ENCODE measurements at places on chromosomes 3 and 15. TPM values are rescaled to one million over a fixed set of nuclear protein-coding genes. Genes with fewer than 3 reads are reported as not detected.

DNA sequence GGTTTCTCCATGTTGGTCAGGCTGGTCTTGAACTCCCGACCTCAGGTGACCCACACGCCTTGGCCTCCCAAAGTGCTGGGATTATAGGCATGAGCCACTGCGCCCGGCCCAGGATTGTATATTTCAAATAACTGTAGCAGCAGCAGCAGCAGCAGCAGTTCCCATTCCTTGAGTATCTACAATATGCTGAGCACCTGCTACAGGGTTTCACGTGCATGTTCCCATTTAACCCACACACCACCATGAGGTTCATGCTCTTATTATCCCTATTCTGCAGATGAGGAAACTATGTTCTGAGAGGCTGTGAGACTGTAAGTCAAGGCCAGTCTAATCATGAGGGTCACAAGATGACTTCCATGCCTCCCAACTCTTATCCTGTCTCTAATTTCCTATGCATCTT is 30.9 kb upstream of the FOXP1 start:
- DNase-seq: no peak

- peak; percentile 19 for DNase-seq
Observed at GRCh38 chr3:10248984-10249748, 907 bp downstream of the TATDN2 start.

- no peak for DNase-seq
Observed at GRCh38 chr3:171374260-171374659, 85.9 kb downstream of the TNIK start.

CDCP1 gene
- total RNA-seq: 11.3 TPM

P3H2 gene
- total RNA-seq: 10.2 TPM

- DNase-seq: no peak
Observed at GRCh38 chr15:70923311-70924080, 30.9 kb downstream of the LRRC49 start.

DNA sequence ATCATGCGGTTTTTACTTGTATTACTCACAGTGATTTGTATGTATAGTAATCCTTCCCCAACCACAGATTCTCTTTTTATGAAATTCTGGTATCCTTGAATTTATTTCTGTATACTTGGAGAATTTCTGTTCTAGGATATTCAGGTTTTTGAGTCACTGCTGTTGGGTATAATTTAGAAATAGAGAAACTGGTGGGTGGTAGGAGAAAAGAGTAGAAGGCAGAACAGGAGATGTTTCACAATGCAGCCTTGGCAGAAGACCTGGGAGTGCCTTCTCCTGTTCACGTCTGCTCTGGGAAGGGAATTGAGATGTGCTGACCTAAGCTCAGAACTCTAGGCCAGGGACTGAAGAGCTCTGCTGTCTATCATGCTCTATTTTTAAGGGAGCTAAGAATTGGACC is 193.6 kb downstream of the EPHB1 start:
- DNase-seq: no peak

DCBLD2 gene
- total RNA-seq: 27.2 TPM

DNA sequence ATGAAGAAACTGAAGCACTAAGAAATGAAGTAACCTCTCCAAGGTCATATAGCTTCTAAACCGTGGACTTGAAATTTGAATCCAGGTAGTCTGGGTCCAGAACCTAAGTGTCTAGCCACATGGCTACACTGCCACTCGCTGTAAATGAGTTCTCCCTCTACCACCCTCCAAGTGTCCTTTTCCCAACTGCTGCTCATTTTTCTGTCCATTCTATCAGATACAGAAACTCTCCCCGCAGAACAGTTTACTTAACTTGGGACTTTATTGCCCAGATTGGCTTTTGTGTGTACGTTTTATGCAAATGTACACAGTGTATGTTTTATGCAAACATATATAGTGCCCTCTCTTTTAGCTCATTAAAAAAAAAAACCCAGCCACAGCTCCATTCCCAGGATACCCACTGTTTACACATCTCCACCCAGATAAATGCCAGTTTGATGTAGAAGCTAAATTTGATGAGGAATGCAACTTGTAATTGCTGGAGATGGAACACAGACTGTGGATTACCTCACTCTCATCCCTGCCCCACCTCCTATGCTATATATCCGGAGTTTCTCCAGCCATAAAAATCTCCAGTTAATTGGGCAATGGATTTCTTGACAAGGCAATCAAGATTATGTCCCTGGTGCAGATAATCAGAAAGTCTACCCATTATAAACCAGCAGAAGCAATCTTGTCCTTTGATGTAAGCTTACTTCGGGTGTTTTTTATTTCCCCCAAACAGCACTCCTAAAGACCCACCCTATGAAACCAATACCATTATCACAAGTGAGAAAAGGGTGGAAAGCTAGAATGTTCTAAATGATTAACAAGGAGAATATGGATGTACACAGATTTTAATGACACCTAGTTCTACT is 42.0 kb downstream of the THBS1 start:
- no peak for DNase-seq

DNA sequence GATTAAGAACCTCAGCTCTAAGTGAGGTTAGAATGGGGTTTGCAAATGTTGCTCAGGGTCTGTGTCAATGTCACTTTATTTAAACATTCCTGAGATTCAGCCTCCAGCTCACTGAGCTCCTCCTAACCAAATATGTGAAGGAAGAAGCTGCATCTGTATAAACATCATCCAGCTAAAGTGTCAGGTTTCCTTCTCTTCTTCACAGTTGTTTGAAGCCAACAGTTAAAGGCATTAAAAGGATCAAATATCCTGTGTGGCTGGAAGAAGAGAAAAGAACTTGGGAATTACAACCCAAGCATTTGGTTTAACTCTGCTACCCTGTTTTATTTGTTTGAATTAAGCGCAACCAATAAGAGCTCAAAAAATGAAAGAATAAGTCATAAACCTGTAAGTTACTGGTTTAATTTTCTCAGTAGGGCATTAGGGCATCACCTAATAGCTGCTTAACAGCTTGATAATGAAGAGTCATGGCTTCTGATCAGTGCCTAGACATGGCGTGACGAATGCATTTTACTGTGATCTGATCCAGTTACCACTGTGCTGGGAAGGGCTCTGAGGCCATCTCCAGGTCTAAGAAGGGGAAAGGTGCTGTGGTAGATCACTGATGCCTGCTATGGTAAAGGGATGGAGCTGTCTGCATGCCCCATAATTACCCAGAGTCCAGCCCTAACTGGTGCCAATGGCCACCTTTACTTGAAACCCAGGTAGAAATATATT is 165.7 kb upstream of the TSC22D2 start:
- DNase-seq: no peak

DNA sequence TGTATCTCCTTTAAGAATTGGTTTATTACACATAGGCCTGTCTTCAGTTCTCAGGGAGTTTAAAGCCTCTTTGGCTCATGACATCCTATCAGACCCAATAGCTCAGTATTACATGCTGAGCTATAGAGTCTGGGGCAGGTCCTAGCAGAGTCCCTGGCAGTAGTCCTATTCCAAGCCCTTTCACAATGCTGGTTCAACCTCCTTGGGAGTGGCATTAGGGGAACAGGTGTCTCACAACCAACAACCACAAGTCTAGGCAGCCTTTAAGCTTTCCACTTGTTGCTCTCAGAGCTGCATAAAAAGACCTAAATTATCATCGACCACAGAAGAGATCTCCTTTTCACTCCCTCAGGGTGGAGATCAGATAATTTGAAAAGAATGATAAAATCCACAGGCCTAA is 22.8 kb upstream of the C2CD4B start:
- DNase-seq: no peak

GRCh38 chr15:67531379-67531914 is 10.5 kb downstream of the C15orf61 start:
- no peak for DNase-seq

- DNase-seq: no peak
Observed at GRCh38 chr3:122979211-122979610, 48.4 kb downstream of the SEMA5B start.

DNA sequence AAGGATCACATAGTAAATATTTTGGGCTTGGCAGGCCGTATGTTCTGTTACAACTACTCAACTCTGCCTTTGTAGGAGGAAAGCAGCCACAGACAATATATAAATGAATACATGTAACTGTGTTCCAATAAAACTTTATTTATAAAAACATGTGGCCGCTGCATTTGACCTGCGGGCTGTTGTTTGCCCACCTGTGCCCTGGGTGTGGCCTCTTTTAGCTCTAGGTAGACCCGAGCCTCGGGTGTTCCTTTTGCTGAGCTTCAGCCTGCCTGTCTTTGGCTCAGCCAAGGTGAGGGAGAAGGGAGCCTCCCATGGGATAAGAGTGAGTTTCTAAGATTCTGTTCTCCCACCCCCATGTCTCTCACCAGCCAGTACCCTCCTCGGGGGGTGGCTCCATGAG is 5.6 kb downstream of the FAM3D start:
- DNase-seq: no peak
